Panc1 (cell line): ENCODE measurements at places on chromosomes 11 and 22. TPM values are rescaled to one million over a fixed set of nuclear protein-coding genes. Genes with fewer than 3 reads are reported as not detected.

DNA sequence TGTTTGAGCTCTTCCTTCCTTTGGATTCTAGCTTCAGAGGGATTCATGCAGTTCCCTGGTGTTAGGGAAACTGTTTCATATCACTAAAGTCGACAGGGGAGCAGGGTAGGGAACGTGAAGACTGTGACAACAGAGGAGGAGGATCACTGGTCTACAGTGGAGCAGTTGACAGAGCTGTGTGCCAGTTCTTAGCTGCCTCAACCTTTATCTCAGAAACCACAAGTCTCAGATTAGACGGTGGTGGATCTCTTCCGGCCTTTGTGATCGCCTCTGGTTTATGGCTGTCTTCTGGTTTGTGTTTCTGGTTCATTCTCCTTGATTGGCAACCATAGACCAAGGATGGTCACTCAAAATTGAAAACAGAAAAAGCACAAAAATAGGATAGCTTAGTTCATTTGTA is 538.9 kb upstream of the API5 start:
- no peak overlapping the region for H3K4me3 ChIP-seq
- H3K36me3 ChIP-seq = no peaks in the 10 kb centered on the region
- no peaks in the 10 kb centered on the region for H3K27me3 ChIP-seq
- H3K27ac ChIP-seq = no peak overlapping the region
- no peak for DNase-seq

DNA sequence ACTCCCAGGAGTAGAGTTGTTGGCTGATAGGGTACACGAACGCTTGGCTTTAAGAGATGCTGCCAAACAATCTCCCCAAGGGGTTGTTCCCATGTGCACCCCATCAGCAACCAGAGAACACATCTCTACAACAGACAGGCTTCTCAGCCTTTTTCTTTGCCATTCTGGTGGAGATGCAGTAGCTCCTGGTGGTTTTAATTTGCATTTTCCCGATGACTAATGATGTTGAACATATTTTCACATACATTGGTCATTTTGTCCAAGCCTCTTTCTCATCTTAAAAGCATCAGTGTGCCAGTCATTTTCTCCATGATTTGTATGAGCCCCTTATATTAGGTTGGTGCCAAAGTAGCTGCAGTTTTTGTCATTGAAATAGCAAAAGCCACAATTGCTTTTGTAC is 21.8 kb downstream of the DHCR7 start:
- H3K4me3 ChIP-seq = no peak overlapping the region
- no peak for DNase-seq
- no peaks in the 10 kb centered on the region for H3K36me3 ChIP-seq

The SEC14L6 gene
- total RNA-seq = not detected

- no peak for DNase-seq
- H3K4me3 ChIP-seq = no peak overlapping the region
- no peaks in the 10 kb centered on the region for H3K27me3 ChIP-seq
- H3K27ac ChIP-seq = no peak overlapping the region
These were observed 332.5 kb upstream of the NCAM1 start for GRCh38 chr11:112628676-112629075.

- no peak overlapping the region for H3K4me3 ChIP-seq
- DNase-seq = no peak
- H3K36me3 ChIP-seq = no peaks in the 10 kb centered on the region
These were observed 182.2 kb downstream of the IGLL1 start for GRCh38 chr22:23397613-23398567.

- no peaks in the 10 kb centered on the region for H3K4me1 ChIP-seq
- no peak overlapping the region for H3K4me3 ChIP-seq
- no peak overlapping the region for H3K27ac ChIP-seq
- H3K36me3 ChIP-seq = no peaks in the 10 kb centered on the region
These were observed 32.4 kb upstream of the ETS1 start for GRCh38 chr11:128619540-128620308.

DNA sequence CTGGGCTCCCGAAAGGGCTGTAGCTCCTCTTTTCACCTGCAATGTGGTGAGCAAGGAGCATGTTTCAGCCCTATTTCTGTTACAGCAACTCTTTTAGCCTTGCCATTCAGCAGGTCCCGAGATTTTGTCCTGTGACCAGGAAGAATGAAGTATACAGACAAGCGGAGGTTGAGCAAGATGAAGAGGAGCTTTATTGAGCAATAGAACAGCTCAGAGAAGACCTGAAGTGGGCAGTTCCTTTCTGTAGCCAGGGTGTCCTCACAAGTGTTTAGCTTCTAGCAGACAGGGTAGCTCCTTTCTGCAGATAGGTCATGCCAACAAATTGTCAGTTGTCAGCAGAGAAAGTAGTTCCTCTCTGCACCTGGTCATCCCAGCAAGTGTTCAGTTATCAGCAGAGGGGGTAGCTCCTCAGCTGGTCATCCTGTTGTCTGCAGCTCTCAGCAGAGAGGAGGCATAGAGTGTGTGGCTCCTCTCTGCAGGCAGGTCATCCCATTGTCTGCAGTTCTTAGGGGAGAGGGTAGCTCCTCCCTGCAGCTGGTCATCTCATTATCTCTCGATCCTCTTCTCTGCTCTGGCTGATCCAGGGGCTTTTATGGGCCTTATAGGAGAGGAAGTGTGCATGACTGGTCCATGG is 5.4 kb upstream of the OR56A4 start:
- H3K36me3 ChIP-seq = no peaks in the 10 kb centered on the region
- no peak overlapping the region for H3K27ac ChIP-seq

DNA sequence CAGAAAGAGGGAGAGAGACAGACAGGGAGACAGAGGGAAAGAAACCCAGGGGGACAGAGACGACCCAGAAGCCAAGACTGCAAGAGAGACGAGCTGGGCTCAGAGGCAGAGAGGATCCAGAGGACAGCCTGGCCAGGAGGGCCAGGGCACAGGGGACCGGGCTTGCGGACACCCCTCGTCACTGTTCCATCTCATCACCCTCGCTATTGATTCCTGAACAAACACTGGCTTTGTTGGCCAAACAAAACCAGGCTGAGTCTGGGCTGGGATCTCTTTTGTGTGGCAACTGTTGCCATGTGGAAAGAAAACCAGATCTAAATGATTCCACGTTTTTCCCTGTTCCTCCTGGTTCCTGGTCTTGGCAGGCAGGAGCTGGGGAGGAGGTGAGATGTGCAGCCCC is 339.4 kb downstream of the MN1 start:
- H3K4me3 ChIP-seq = no peak overlapping the region
- H3K4me1 ChIP-seq = no peaks in the 10 kb centered on the region
- H3K36me3 ChIP-seq = no peaks in the 10 kb centered on the region
- H3K27ac ChIP-seq = no peak overlapping the region
- no peaks in the 10 kb centered on the region for H3K27me3 ChIP-seq

The MAJIN gene
- total RNA-seq = not detected

GRCh38 chr11:45041596-45041995 is 90.9 kb upstream of the TP53I11 start:
- no peaks in the 10 kb centered on the region for H3K4me1 ChIP-seq
- no peak for DNase-seq
- H3K27ac ChIP-seq = no peak overlapping the region
- no peaks in the 10 kb centered on the region for H3K36me3 ChIP-seq

DNA sequence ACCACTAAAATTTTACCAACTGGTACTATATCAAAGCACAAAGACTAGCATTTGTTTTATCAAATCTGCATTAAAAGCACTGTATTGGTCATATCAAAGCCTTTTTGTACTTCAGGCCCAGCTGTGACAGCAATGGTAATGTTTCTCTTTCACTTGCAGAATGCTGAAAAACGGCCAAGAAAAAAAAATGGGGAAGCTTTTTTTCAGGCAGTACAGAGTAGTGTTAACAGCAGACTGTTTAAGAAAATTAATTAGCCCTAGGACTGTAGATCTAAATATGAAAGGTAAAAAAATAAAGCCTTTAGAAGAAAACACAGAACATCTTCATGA is 33.3 kb downstream of the DENND5A start:
- H3K4me1 ChIP-seq = peaks cover 6% of the 10 kb centered on the region; the same call in 1 of the 2 replicates
- H3K4me3 ChIP-seq = no peak overlapping the region
- H3K27ac ChIP-seq = no peak overlapping the region
- no peaks in the 10 kb centered on the region for H3K36me3 ChIP-seq

GRCh38 chr11:16749666-16750065 is 11.2 kb downstream of the C11orf58 start:
- no peaks in the 10 kb centered on the region for H3K4me1 ChIP-seq
- peaks cover 31% of the 10 kb centered on the region for H3K36me3 ChIP-seq
- H3K27me3 ChIP-seq = no peaks in the 10 kb centered on the region
- H3K27ac ChIP-seq = no peak overlapping the region
- H3K4me3 ChIP-seq = no peak overlapping the region

- H3K27me3 ChIP-seq = no peaks in the 10 kb centered on the region
- no peaks in the 10 kb centered on the region for H3K36me3 ChIP-seq
- no peak for DNase-seq
- H3K27ac ChIP-seq = no peak overlapping the region
- H3K4me1 ChIP-seq = no peaks in the 10 kb centered on the region; the same call in 1 of the 2 replicates
These were observed 979 bp downstream of the SMIM38 start for GRCh38 chr11:69156673-69157155.

The IL17REL gene
- 0.82 TPM for total RNA-seq

DNA sequence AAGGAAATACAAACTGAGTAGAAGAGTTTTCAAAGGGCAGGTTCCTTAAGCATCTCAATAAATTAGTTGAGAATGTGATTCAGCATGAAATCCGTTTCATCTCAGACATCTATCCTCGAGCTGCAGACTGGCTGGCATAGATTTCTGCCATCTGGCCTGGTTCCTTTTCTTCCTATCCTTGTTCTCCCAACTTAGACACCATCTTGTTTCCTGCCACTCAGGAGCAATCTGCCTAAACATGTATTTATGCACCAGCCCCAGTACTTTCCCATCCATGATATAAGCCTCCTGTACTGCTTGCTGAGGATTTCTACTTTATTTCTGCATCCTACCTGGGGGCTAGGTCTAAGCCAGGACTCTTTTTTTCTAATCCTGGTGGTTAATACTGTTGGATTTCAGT is 359.1 kb upstream of the C11orf87 start:
- H3K36me3 ChIP-seq = no peaks in the 10 kb centered on the region
- DNase-seq = no peak
- H3K27ac ChIP-seq = no peak overlapping the region

The CASP5 gene
- total RNA-seq = not detected
